Pulmonary artery endothelial cell (primary cell): ENCODE measurements at places on chromosomes 13 and 19. TPM values are rescaled to one million over a fixed set of nuclear protein-coding genes. Genes with fewer than 3 reads are reported as not detected.

Gene CGB2
- not detected in 2 replicates for total RNA-seq

GRCh38 chr13:40503011-40503410, 163.4 kb downstream of the FOXO1 start:
- no peak for DNase-seq

DNA sequence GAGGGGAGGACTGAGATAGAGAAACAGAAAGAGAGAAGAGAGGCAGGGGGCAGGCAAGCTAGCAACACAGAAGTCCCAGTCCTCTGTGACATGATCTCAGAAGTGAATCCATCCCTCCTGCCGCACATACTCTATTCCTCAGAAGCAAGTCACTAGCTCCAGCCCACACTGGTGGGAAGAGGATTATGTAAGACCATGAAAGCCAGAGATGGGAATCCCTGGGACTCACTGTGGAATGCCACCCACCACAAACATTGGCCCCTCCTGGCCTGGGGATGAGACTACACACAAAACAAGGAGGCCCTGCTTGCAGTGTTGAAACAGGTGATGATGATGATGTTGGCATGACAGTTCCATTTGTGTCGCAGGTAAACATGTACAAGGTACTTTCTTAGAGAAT, 419.9 kb downstream of the IRS2 start:
- no peak for DNase-seq

DNA sequence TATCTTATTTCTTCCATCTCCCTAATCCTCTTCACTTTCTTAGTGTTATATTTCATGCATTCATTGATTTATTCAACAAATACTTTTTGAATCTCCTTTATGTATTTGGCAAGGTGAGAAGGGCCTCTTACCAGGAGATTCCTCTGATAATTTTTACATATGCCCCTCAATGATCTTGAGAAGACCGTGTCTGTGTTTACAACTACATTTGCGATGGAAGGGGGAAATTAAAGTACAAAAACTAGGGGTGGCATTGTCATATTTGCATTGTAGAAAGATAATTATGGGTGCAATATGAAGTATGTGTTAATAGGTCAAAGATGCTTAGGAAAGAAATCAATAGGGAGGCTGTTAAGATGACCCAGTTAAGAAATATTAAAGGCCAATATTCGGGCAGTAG, 1108.4 kb upstream of the MIR17HG start:
- no peak for DNase-seq

DNA sequence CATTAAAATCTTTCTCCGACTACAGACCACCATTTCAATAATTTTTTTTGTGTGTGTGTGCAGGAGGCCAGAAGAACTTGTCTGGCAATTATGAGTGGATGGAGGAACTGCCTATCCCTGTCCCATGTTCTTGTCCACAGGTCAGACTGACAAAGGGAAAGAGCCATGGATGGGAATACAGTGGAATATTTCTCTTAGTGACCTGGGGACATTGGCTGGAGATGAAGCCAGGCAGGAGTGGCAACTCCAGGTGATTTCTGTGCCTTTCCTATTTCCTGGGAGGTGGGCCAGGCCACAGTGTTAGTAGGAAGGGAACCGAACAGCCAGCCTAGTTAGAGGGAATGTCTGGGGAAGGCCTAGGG, 3.7 kb downstream of the PSG9 start:
- no peak for DNase-seq

- no peak for DNase-seq
These were observed 670.5 kb upstream of the ARGLU1 start for GRCh38 chr13:107238262-107238981.

DNA sequence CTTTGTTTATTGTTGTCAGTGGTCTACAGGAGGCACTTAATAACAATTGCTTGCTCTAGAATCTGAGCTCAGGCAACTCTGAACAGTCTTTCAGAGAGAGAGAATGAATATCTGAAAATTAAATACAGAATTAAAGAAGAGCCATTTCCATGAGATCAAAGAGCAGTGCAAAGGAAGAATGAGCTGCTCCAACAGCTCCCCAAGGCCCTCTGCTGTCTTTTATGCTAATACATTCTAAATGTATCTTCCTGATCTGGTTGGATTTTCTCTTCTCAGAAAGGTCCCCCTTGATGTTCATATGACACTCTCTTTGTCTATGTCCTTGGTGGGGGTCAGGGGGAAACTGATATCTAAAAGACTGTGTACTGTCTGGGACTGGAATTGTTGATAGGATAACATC, 1029.6 kb downstream of the PCDH9 start:
- DNase-seq, result no peak
